ENCODE measurements at places on chromosomes 1 and 21.

DNA sequence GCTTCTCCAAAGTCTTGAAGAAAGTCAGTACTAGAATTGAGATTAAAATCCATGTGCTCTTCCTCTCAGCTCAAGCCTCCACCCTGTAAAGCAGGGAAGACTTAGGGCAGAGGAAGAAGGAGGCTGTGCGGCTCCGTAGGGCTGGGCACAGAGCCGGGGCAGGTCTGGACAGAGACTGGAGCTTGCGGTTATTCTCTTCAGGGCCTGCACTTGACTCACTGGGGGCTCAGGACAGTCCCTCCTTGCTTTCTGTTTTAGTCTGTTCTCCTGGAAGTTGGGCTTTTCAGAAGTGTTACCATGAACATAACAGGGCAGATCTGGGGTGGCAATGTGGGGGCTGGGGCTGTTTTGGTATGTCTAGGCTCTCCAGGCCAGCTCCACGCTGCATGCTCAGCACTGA, 21.6 kb upstream of the TRABD2B start:
- no peak for DNase-seq

GRCh38 chr1:185965870-185966269, 231.7 kb downstream of the HMCN1 start:
- peak; percentile 53 for DNase-seq

DNA sequence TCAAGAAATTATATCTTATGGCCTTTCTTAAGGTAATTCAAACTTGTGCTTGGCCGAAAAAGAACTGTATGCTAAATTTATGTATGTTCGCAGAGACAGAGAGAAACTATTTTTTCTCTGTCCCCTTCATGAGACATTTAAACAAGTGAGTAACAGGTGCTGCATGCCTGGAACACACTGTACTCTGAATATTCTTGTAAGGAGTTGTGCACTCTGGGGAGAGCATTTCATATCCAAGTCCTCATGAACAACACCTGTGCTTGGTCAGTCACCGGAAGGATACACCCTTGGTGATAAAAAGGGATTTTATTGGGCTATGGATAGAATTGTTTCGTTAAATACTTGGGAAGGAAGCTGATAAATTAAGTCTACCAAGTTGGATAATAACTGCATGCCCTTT, 220.8 kb upstream of the NRIP1 start:
- no peak for DNase-seq

- no peak for DNase-seq
Measured at GRCh38 chr21:17597680-17598079, 15.0 kb downstream of the BTG3 start.

- DNase-seq = no peak
Measured at GRCh38 chr21:31426235-31426797, 82.3 kb upstream of the TIAM1 start.

DNA sequence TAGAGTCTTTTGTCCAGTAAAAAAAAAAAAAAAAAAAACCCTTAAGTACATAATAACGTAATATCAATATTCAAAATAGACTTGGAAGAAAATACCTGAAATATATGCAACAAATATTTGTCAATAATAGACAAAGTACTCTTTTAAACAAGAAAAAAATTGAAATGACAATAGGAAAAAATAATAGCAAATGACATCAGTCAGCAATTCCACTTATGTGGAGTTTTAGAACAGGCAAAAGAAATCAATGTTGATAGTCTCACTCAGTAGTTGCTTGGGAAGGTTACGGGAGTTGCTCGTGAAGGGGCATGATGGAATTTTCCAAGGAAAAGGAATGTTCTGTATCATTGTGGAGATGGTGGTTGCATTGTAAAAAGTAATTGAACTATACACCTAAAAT, 16.9 kb downstream of the LYPLAL1 start:
- DNase-seq = no peak

- DNase-seq = no peak
Measured at GRCh38 chr1:85450832-85451231, 14.1 kb downstream of the DDAH1 start.

- DNase-seq = no peak
Measured at GRCh38 chr1:186146974-186147373, 228.1 kb downstream of the TPR start.

GRCh38 chr1:215292932-215293331, 210.4 kb downstream of the KCNK2 start:
- DNase-seq = no peak

Measured in AG09309 (cell line).